RCC 7860 (cell line): ENCODE measurements at places on chromosomes 13 and 19.

DNA sequence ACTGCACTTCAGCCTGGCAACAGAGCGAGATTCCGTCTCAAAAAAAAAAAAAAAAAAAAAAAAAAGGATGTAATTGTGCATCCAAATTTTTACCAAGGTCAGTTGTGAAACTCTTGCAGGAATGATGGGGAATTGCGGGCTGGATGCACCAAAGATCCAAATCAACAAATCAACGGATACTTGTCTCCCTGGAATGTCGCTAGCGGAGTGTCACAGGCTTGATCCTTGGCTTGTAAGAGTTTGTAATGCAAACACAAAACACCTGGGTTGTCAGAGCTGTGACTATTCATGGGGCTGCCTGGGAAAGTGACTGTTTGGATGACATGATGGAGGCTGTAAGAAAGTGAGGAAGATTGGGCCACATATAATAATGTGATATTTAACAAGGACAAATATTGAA lies 4.2 kb downstream of the KANK3 start:
- DNase-seq, result no peak

DNA sequence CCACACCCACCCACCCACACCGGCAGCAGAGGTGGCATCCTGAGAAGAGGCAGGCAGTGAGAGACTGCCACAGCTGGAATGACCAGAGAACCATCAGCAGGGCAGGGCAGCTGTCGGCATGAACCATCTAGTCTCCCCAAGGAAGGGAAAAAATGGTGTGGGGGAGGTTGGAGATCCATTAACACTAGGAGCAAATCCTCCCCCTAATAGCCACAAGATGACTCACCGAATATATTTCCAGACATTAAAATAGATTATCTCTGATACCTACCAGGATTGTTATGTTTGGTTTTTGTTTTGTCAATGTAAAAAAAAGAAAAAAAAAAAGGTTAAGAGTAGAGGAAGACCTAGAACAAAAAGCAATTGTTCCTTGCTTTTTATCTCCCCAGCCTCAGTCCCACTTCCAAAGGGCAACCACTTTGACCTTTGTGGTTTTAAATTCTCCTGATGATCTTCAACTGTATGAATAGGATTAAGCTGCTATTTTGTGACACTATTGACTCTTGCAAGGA lies 34.2 kb downstream of the THSD1 start:
- peak; percentile 80 for DNase-seq

DNA sequence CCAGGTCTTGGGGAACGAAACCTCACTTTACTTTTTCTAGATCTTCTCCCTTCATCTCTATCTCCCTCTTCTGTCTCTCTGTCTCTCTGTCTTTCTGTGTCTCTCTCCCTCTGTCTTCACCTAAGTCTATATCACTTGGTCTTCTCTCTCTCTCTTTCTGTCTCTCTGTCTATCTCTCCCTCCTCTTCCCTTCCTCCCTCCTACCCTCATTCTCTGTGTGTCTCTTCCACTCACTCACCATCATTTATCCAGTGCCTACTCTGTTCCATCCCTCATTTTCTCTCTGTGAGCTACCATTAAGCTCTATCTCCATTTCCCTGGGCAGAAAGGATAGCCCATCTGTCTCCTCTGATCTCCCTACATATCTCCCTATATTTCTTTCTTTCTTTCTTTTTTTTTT lies 32.2 kb upstream of the FBL start:
- DNase-seq, result no peak

DNA sequence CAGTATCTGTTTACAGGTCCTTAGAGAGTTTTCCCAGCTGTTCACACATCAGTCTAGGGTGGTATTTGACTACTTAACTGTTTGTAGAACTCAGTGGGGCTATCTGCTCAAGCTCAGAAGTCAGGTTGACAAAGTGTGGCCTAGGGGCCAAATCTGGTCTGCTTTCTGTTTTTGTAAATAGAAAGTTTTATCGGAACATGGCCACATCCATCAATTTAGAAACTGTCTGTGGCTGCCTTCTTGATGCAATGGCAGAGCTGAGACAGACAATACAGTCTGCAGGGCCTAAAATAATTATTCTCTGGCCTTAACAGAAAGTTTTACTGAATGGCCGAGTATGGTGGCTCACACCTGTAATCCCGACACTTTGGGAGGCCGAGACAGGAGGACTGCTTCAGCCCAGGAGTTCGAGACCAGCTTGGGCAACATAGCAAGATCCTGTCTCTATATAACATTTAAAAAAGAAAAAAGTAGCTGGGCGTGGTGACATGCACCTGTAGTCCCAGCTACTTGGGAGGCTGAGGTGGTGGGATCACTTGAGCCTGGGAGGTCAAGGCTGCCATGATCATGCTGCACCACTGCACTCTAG lies 2.4 kb downstream of the SMG9 start:
- DNase-seq, result no peak

- no peak for DNase-seq
Observed at GRCh38 chr19:32202244-32202643, 143.2 kb upstream of the ZNF507 start.

- no peak for DNase-seq
Observed at GRCh38 chr13:112777637-112778406, 88.0 kb downstream of the ATP11A start.
